Activated CD8-positive, alpha-beta memory T cell treated with anti-CD3 and anti-CD28 coated beads for 36 hours (primary cell): ENCODE measurements at places on chromosomes 13 and 19. TPM values are rescaled to one million over a fixed set of nuclear protein-coding genes. Genes with fewer than 3 reads are reported as not detected.

LILRA5 gene
- not detected for total RNA-seq

TMEM238 gene
- 12.1 TPM for total RNA-seq

FGF9 gene
- 1.7 TPM for total RNA-seq

ELANE gene
- total RNA-seq: not detected

MRI1 gene
- 44.6 TPM for total RNA-seq

POLR2I gene
- 109 TPM for total RNA-seq

CLEC4M gene
- total RNA-seq: not detected

LAIR1 gene
- total RNA-seq: 9.3 TPM
